Suppressor macrophage treated with lipopolysaccharide for 4 hours (primary cell): ENCODE measurements at places on chromosomes 3 and 15.

- DNase-seq: peak; percentile 67
Measured at GRCh38 chr15:70478251-70478990, 284.9 kb downstream of the UACA start.

DNA sequence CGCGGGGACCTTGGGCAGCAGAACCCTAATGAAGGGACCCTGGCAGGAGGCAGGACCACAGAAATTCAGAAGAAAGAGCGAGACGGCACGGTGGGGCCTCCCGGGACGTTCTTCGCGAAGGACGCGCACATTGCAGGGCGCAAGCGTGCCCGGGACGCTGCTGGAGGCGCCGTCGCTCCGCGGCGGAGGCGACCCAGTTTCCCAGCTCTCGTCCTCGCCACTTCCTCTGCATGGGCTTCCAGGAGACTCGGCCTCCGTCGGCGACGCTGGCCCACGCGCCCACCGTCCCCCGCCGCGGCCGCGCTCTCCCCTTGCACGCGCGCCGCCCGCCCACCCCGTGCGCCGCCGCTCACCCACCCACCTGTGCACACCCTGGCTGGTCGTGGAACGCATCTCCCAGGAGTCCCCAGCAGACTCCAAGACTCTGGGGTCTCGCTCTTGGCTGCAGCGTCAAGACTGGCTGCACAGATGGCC, 31.8 kb upstream of the SMAD3 start:
- DNase-seq: no peak

DNA sequence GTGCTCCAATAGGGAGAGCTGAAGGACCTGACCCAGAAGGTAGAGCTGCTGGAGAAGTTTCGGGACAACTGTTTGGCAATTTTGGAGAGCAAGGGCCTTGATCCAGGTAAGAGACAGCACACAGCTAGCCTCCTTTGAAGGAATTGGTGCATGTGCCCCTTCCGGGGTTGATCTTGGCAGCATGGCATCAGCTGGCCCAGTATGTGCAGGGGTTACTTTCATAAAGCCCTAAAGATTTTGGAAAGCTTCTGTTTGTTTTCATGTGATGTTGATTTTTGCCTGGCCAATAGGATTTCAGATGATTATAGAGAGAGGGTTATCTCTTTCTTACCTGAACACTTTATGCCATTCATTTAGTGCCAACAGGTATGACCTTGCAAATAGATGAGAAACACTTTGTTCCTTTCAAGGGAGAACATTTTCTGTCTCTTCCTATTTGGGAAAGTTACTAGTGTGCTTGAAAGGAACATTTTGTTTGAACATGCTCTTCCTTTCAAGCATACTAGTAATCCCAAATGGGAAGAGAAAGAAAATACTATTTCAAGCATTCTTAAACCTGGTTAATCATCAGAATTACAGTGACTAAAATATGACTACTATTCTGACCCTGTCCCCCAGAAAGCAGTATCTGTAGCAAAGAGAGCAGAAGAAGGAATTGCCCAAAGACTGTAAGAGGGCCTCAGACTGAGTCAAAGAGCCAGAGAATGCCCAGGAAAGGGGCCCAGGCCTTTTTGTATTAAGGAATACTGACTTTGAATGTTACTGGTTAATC, 7.5 kb downstream of the KNSTRN start:
- no peak for DNase-seq

DNA sequence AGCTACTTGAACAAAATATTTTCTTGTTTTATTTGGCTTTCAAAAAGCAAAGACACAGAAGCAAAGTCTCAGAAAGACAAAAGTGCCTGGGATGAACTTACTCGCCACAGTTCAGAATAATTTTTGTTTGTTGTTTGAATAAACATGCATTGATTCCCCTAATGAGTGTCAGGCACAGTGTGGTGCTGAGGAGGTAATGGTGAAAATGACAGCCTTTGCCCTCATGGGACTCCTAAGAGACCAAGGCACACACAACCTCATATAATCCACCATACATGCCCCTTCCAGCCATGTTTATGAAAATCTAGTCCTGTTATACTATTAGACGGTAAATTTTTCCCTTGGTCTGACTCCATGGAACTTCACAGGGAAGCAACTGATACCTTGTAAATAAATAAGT, 2.5 kb downstream of the GOLIM4 start:
- no peak for DNase-seq

GRCh38 chr15:92733934-92734521, 78.5 kb upstream of the FAM174B start:
- DNase-seq: no peak

- DNase-seq: peak; percentile 96
Measured at GRCh38 chr3:87227104-87227834, at the start of gene CHMP2B. CHMP2B (plus strand) TSS chr3:87227309; CDS start chr3:87227523, 214 bp downstream.

DNA sequence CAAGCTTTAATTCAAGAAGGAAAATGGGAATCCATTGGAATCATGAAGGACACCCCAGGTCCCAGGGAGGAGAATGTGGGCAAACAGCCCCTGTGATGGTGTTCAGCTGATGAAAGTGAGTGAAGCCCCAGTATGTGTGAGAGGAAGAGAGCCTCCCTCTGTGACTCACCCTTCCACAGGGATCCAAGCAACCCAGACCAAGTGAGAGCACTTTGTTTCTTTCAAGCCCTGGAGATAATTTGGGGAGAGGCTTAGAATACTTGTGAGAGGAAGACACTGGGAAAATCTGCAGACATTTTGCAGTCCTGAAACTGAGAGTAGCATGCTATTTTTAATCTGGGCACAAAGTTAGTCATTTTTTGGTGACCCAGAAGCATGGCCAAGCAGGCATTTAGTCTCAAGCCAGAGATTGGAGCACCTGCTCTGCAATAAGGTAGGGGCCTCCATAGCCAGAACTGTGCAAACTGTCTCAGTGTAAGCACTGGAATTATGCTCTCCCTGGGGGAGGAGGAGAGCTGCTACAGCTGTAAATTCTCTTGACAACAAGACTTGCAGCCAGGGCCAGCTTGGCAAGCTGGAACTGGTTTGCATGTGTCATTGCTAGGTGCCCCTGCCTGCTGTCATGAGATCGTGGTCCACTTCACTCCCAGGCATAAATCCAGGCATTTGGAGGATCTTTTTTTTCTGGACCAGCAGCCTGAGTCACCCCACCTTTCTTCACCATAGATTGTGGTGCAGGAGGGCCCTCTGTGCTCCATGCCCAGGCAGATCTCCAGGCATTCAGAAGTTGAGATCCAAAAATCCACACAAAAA, 537.8 kb upstream of the DPPA4 start:
- DNase-seq: no peak
